ENCODE measurements at places on chromosomes 4 and X.

- DNase-seq = no peak
Measured at GRCh38 chr4:154506253-154506652, 14.7 kb upstream of the DCHS2 start.

DNA sequence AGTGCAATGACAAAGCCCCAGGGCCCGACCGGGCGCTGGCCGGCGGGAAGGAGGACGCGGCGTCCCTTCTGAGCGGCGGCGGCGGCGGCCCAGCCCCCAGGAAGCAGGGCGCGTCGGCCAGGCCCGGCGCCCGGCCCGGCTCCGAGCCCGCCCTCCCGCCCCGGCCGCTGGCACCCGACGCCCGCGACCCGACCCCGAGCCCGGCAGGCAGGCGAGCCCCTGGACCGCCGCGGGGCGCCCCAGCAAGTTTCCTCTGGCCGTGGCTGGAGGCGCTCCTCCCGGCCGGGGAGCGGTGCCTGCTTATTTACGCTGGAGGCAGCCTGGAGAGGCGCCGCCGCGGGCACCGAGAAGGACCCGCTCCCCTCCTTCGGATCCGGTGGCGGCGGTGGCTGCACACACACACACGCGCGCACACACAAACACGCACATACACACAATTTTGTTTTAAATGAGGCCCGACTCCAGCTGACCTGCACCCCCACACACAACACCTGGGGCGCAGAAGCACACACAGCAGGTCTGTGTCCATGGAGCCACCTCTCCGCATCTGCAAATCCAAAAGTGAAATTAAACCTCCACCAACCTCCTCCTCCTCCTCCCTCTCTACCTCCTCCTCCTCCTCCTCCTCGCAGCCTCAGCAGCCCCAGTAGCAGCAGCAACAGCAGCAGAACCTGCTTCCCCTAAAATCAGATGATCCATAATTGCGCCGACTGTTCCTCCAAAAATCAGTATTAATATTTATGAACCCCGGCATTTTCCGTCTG is 669 bp downstream of the IRF2 start:
- DNase-seq = no peak

- no peak for DNase-seq
Measured at GRCh38 chr4:111781611-111782010, 363.6 kb upstream of the FAM241A start.

DNA sequence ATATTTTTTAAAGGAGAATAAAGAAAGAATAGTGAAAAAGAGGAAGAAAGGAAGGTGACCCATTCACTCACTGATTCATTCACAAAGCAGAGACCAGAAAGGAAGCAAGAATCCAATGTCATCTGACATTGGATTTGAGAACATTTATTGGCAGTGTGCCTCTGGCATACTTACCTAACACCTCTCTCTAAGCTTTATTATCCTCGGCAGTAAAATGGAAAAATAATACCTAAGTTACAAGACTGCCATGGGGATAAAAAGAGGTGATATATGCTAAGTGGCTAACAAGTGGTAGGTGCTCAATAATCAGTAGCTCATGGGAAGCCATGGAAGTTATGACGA is 41.6 kb upstream of the PPARGC1A start:
- no peak for DNase-seq

GRCh38 chr4:54400802-54401201 is 171.7 kb downstream of the PDGFRA start:
- no peak for DNase-seq

DNA sequence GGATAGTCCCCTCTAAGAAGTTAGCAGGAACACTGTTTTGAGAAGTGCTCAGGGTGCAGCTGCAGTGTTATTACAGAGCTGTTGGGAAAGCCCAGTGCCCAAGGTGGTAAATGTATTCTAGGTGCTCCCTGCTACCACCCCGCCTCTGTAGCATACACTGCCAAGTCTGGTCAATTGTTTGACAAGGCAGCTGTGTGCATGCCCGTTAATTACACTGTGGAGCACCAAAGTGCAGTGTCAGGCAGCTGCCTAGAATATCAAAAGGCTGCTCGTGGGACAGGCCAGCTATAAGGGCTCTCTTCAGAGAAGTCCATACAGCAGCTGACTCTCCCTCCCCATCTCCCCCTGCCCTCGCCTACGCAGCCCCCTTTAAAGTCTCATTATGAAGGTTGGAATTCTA is 99.9 kb upstream of the KLHL13 start:
- DNase-seq = no peak

DNA sequence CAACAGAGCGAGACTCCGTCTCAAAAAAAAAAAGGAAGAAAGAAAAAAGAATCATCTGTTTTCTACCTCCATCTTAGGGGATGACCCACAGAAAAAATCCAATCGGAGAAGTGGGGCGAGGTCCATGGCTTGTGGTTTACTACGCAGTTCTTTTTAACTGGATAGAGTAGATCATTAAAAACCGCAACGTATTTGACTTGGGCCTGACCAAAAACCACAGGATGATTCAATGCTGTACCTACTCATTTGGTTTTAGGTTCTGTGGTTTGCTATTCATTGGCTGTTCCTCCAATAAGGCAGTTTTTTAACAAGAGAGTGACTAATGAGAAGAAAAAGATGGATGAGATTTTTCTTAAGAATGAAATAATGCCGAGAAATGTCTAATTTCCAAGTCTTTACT is 83.7 kb downstream of the FREM3 start:
- DNase-seq = no peak

DNA sequence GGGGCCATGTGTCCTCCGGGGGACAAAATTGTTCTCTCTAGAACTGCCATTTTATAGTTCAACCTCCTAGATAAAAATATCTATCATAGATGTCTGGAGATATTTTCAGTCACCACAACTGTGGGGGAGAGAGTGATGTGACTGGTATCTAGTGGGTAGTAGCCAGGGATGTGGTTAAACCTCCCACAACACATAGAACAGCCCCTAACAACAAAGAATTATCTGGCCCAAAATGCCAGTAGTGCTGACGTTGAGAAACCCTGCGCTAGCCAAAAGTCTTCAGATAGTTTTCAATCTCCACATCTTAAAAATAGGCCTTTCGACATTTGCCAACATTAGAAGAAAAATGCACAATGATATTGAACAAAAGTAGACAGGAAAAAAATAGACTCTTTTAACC is 19.0 kb upstream of the SUPT20HL2 start:
- DNase-seq = no peak

DNA sequence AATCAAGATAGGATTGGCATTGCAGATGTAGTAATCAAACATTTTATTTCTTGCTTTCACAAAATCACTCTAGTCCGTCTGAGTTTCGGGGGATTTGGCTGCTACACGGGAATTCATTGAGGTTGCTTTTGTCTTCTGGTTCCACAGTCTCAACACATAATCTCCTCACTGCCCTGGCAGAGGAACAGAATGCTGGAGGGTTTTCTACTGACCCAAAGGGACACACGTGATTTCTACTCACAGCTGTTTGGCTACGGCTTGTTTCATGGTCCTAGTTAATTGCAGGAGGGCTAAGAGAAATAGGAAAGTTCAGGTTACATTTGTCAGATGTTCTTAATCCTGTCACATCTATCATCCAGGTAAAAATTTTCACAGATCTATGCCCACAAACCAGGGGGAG is 1811.6 kb downstream of the ARAP2 start:
- no peak for DNase-seq

Measured in T-helper 1 cell (primary cell).